ENCODE measurements at places on chromosomes 1 and 21.

DNA sequence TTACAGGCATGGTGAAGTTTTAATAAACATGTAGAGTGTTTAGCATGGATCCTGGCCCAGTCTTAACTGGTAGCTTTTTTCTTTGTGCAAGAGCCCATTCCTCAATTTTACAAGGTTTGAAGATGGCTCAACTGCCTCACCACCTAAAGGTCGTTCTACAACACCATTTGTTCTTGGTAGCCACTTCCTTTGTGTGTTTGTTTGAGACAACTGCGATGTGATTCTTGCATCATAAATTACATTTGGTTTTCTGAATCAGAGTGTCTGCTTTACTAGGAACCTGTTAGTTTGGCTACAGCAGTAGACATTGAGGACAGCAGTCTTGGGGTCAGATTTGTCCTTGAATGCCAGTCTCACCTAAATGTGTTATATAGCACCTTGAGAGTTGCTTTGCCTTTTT lies 3.3 kb downstream of the PLEKHM2 start:
- no peak for DNase-seq

- DNase-seq: no peak
Measured at GRCh38 chr1:89732206-89732605, 88.6 kb upstream of the LRRC8D start.

DNA sequence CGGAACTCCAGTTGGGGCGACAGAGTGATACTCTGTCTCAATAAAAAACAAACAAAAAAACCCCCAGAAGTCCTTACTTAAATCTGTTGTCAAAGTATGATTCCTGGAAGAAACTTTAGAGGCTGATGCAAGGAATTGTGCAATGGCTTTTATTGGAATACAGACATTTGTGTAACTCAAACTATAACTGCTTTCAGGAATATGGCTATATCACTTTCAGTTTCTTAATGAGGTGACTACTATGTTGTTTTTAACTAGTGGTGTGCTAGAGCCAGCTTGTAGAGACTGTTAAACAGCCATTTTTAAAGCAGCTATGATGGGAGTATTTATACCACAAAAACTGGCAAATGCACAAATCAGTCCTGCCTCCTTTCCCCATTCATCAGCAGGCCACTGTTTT lies 22.7 kb upstream of the DNAJC28 start:
- DNase-seq: no peak

GRCh38 chr1:66275083-66275482 lies 258.9 kb upstream of the SGIP1 start:
- peak; percentile 58 for DNase-seq

GRCh38 chr1:206785182-206785765 lies 13.0 kb upstream of the IL10 start:
- no peak for DNase-seq

GRCh38 chr1:214427871-214428277 lies 123.5 kb downstream of the PTPN14 start:
- peak; percentile 63 for DNase-seq

- no peak for DNase-seq
Measured at GRCh38 chr1:184792450-184792969, 37.9 kb upstream of the EDEM3 start.

DNA sequence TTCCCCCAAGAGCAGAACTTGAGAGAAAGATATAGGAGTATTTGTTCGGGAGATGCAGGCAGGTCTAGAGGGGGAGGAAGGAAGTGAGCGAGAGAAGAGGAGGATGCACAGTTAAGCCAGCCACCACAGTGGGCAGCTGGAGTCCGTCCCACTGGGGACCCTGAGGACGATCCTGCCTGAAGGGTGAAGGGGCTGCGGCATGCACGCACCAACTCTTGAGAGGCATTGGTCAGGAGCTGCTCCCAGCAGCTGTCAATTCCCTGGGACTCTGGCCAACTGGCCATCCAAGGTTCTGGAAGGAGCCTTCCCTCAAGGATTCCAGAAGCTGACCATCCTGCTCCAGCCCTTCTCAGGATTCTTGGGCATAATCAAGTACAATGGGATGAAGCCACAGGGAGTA lies 246.9 kb downstream of the MATN1 start:
- DNase-seq: no peak

GRCh38 chr1:213274140-213274539 lies 223.1 kb downstream of the RPS6KC1 start:
- DNase-seq: no peak

GRCh38 chr1:243513726-243514491 lies 258.1 kb downstream of the SDCCAG8 start:
- DNase-seq: no peak

DNA sequence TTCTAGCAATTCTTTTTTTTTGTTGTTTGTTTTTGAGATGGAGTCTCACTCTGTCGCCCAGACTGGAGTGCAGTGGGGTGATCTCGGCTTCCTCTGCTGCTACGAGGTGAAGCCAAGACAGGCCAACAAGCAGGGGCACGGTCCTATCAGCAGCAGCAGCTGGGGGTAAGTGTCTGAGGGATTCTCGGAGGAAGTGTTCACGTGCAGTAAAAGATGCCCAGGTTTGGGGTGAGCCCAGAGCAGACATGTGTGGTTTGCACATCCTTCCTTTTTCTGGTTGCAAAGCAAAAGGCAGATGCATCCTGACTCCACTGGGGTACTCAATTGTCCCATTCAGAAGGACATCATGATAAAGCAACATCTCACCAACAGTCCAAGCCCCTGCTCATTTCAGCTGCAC lies 27.7 kb downstream of the PIGP start:
- DNase-seq: no peak

GRCh38 chr1:99843760-99844159 lies 6.4 kb upstream of the AGL start:
- no peak for DNase-seq

DNA sequence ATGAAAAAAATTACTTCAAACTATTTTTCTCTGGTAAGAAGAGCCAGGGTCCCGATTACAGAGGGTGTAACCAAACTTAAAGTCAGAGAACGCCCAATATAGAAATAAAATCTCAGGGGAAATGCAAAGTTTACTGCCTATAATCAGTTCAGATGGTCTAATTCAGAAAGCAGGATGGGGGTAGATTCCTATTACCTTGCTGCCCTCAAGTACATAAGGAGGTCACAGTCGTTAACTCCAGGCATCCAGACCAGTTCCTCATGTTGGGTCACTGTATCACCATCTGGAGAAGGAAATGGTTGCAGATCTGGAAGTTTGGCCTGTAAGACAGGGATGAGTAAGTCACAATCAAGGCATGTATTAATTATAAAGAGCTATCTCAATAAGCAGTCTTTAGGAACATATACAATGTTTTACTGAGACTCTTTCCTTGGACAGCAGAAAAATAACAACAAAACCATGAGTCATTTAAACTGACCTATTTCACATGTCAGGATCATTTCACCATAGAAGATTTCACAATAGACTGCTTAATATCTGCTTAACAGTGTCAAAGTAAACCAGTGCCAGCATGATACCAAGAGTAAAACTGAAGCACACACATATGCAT lies 179.4 kb downstream of the SLC45A1 start:
- no peak for DNase-seq

GRCh38 chr1:152009691-152010090 lies 16.0 kb upstream of the S100A10 start:
- no peak for DNase-seq
